ENCODE measurements at places on chromosomes 13 and 19.

DNA sequence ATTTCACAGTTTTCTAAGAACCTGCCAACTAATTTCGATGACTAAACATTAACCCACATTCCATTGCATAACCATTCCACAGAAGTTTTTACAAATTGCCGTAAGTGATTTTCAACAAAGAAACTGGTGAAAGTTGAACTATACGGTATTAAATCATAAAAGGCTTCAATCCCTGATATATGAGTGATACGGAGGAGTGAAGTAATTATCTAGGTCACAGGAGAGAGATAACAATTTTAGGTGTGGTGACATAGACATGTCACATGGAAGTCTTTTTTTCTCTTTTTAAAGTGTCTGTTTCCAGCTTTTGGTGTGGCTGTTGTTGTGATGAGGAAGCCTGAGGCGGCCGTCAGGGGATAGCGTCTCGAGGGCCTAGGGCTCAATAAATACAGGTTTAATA, 29.4 kb downstream of the TBC1D4 start:
- DNase-seq: no peak

DNA sequence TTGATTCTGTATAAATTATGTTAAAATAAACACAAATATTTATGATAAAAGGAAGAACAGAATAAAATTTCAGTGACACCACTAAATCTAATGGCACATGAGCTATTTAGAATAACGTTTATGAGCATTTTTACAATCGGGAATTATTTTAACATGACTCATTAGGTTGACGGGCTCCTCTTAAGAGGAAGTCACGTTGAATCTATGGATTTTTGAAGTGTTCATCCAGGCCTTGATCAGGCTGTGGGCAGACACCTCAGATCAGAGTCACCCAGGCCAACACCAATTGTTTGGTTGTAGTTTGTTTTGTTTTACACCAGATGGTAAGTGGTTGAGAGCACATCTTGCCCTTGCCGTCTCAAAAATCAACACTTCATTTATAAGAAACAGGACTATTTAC, 257.8 kb downstream of the FOXO1 start:
- peak; percentile 44 for DNase-seq

DNA sequence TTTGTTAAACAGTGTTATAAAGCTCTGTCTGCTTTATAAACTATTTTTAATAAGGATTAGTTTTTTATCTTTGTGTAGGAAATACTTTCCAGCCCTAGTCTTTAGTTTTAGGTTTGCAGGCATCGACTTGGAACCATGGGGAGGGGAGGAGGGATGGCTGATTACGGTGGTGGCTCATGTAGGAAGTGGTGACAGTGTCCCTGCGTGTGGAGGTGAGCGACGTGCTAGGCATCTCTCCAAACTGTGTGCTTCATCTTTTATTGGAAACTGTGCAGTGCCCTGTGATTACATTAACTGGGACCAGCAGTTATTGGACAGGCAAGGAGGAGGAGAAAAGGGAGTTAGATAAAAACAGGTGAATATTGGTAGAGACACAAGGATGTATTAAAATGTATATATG, 203.8 kb downstream of the ATP8A2 start:
- DNase-seq: no peak

GRCh38 chr19:55831846-55832245, at the start of gene NLRP11:
Gene NLRP11 (minus strand): TSS chr19:55831999. CDS start chr19:55818174, 13,825 bp downstream.
- no peak for DNase-seq

DNA sequence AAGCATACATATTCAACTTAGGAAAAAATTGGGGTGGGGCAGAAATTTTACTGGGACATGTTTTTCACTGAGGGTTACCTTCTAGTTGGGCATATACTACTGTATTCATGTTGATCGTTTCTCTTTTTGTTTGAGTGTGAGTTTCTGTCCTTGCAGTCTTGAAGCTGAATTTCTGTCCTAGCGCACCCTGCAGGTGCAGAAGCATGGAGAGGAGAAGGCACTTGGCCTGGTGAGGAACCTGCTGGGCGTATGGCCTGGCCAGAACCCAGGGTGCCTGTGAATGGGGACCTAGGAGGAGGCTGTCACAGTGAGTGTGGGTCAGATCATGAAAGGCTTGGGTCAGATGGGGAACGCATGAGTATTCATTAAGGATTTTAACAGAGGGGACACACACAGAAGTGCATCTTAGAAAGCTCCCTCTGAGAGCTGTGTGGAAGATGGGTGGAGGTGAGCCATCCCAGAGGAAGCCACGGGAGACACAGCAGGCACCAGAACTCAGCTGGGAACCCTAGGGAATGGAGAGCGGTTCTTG, 36.8 kb downstream of the SERP2 start:
- no peak for DNase-seq

GRCh38 chr13:74464670-74465069, 330.5 kb upstream of the KLF12 start:
- DNase-seq: no peak

DNA sequence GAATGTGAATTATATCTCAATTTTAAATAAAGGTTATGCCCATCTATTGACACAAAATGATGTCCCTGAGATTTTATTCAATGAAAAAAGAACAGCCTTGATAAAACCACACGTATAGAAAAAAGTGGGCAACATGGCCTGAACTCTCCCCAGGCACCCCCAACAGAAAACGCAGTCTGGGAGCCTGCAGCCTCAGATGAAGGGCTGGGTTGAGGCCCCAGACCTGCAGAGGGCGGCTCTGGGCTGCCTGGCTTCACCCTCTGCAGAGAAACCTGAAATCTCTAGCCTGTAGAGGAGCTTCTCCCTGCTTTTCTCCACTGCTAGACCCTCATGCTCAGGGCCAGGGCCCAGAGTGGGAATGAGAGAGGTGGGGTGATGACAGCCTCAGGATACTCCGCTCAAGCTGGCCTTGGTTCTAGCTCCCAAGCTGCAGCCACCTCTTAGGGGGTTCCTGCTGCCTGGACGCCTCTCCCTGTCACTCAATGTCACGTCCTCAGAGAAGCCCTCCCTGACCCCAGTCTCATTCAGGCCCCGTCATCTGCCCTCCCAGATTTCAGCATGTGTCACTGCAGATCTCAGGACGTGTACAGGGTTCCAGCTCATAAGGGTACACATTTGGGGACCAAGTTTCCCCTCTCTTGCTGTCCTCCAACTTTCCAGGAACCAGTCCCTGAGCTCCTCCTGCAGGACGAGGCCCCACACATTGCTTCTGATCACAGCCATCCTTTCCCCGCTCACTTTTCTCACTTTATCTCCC, 1.8 kb downstream of the MBD3 start:
- DNase-seq: no peak

GRCh38 chr19:5983367-5983955, 5.5 kb upstream of the RANBP3 start:
- DNase-seq: no peak

- no peak for DNase-seq
Observed at GRCh38 chr19:7311911-7312310, 17.7 kb upstream of the INSR start.

- DNase-seq: no peak
Observed at GRCh38 chr19:18097993-18098890, 664 bp downstream of the MAST3 start.

- peak; percentile 20 for DNase-seq
Observed at GRCh38 chr13:31213651-31214289, 14.0 kb downstream of the B3GLCT start.

Data from IMR-90 (cell line).